ENCODE measurements at places on chromosomes 12 and 14.

- no peak for DNase-seq
Observed at GRCh38 chr14:35855876-35856481, 29.8 kb downstream of the BRMS1L start.

DNA sequence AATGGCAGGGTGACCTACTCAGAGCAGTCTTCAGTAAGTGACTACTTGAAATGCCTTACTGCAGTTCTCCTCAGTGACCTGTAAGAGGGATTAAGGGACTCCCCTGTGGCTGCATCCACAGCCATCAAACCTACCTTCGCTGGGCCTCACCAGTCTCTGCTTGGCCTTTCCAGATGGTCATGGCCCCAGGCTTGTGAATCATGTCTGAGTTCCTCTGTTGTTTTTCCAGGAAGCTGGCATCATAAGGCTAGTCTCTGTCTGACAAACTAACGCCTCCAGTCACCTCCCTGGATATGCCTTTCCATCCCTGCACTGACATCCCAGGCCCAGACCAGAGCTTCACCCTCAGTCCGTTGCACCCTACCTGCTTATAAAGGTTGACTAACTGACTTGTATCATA, 14.0 kb downstream of the RNASE2 start:
- no peak for DNase-seq

DNA sequence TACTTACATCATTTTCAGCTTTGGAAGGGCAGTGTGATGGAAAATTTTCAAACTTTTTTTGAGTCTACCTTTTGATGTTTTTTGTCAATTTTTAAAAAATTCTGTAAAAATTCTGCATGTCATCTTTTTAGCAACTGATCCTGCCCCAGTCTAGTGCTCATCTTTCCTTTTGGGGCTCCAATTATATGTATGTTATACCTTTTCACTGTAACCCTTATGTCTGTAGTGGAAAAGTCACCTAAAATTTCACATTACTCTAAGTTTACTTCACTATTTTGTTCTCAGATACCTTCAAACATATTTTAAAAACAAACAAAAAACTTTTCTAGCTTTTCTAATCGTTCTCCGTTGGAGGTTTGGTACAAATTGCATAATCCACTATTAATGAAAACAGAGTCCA, 32.5 kb upstream of the MYRFL start:
- DNase-seq = no peak

GRCh38 chr12:11565752-11566151, 83.7 kb upstream of the ETV6 start:
- no peak for DNase-seq

- no peak for DNase-seq
Observed at GRCh38 chr12:54991161-54991990, 6.8 kb upstream of the TESPA1 start.

GRCh38 chr12:52992699-52993557, 13.3 kb upstream of the EIF4B start:
- DNase-seq = no peak

GRCh38 chr14:43306053-43306452, 1201.0 kb downstream of the FSCB start:
- no peak for DNase-seq

GRCh38 chr14:105141486-105142281, 26.9 kb downstream of the JAG2 start:
- no peak for DNase-seq

DNA sequence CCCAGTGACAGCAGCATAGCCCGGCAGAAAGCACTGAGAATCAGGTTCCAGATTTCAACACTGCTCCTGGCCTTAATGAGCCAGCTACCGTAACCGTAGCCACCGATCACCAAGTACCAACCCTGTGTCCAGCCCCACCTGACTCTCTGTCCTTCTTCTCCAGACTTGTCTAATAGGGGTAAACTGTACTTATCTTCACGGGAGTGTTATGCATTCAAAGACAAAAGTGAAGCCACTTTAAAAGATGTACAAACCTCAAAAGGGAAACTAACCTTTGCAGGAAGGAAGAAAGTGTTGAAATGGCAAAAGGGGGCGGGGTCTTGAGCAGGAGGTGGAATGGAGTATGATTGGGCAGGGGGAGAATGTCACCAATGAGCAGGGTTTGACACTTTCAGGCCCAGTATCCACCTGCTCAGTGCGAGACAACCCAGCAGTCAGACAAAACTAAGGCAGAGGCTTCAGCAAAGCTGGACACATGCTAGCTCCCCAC, 226.1 kb downstream of the CHST11 start:
- no peak for DNase-seq

DNA sequence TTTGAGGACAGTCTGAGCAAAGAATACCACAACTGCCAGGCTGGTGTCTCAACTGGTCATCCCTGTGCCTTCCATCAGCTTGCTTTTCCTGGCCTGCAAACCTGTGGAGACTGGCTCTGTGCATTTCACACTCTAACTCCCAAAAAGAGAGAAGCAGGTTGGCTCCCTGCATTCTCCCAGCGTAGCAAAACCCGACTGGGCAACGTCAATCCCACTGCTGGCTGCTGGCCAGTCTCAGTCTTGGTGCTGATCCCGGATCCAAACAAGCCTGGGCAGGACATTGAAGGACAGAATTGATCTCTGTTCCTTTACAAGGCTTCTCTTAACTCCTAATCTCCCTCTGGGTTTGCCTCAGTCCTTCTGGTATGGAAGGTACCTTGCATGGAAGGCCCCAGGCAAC, 65.4 kb downstream of the FZD10 start:
- DNase-seq = no peak

- DNase-seq = no peak
Observed at GRCh38 chr12:94039914-94040313, 108.5 kb upstream of the PLXNC1 start.

- DNase-seq = no peak
Observed at GRCh38 chr12:50016501-50017475, 8.5 kb downstream of the RACGAP1 start.

DNA sequence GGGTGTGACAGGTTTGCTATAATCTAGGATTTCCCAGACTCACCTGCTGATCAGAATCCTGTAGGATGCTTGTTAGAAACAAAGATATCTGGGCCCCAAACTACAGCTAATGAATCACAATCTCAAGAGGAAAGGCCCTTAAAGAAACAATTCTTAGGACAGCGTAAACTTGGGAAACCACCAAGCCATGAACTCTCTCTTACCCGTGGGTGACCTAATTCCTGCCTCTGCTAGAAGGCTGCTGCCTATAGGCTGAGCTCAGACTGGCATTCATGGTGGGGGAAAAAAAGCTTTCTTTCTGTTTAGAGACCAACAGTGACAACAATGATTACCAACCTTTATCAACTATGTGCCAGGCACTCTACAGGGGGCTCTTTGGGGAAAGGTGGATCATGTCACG, 213.9 kb upstream of the FKBP4 start:
- no peak for DNase-seq

- DNase-seq = no peak
Observed at GRCh38 chr12:100445081-100445481, 28.6 kb upstream of the NR1H4 start.

- DNase-seq = no peak
Observed at GRCh38 chr14:87899228-87899627, 93.8 kb downstream of the GALC start.

- DNase-seq = no peak
Observed at GRCh38 chr14:73788317-73788598, 63.4 kb upstream of the PTGR2 start.

DNA sequence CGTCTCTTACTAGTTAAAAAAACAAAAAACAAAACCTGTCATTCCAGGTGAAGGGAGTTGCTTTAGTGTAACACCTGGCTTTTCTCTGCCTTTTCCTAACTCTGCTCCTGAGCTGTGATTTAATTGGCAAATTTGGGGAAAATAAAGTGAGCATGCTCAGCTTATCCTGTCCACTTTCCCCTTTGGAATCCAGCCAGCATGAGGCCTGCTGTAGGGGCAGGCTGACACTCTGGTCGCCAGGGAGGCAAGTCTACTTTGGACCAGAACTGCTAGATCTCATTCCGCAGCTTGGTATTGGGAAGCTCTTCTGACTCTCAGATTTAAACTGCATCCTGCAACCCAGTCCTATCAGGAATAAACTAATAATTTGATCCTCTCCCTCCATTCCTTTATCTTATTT, 30.1 kb downstream of the CDKN1B start:
- DNase-seq = no peak

- no peak for DNase-seq
Observed at GRCh38 chr12:4120316-4120917, 153.1 kb upstream of the CCND2 start.

GRCh38 chr12:5434647-5435560, 3.0 kb downstream of the NTF3 start:
- DNase-seq = no peak

GRCh38 chr12:6958609-6959057, 7.5 kb downstream of the PTPN6 start:
- DNase-seq = no peak

- DNase-seq = no peak
Observed at GRCh38 chr14:94122438-94122837, 7.0 kb downstream of the IFI27L2 start.
